H1 (cell line): ENCODE measurements at places on chromosomes 7 and 10. TPM values are rescaled to one million over a fixed set of nuclear protein-coding genes. Genes with fewer than 3 reads are reported as not detected.

GRCh38 chr10:92627845-92628480 is 35.0 kb downstream of the KIF11 start:
- DNase-seq = no peak

GRCh38 chr10:13593535-13593934 is 6.8 kb downstream of the PRPF18 start:
- no peak for DNase-seq

Gene KCNIP2
- total RNA-seq = 4.7 and 6.0 TPM in 2 replicates

DNA sequence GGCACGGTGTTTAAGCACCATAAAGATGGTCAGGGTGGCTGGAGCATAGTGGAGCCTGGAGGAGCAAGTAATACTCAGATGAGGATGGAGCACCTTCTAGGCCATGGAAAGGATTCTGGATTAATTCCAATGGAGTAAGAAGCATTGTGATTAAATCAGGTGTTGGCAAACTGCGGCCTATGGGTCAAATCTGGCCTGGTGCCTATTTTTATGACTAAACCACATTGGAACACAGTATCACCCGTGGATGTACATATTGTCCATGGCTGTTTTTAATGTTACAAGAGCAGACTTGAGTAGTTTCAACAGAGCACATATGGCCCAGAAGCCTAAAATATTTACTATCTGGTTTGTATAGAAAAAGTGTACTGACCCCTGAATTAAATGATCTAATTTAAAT is 49.9 kb upstream of the TMEM248 start:
- no peak for DNase-seq

Gene TRIM50
- 0.31 TPM in 1 of 2 replicates, not detected in the other for total RNA-seq
